Activated B cell treated with CpG ODN at 0.5 μM for 24 hours (primary cell): ENCODE measurements at places on chromosomes 11 and 22.

- no peak for DNase-seq
Observed at GRCh38 chr22:25109878-25110595, 89.6 kb upstream of the CRYBB3 start.

DNA sequence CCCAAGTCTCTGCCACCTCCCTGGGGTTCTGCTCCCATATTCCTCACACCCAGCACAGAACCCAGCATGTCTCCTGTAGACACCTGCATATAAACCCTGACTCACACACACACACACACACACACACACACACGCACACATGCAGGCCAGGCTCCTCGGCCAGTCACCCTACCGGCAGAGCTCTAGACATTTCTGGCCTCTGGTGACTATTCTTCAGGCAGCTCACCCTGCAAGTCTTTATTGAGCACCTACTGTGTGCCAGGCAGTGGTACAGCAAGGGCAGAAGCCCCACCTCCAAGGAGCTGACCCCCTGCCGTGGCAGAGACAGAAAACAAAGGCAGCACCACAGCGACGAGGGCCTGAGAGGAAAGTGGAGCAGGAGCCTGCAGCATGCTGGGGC, 50.3 kb downstream of the CDKN1C start:
- no peak for DNase-seq

GRCh38 chr11:95301474-95301873, 70.5 kb upstream of the SESN3 start:
- DNase-seq: no peak

GRCh38 chr11:6557761-6558674, 45.4 kb downstream of the RRP8 start:
- DNase-seq: no peak

DNA sequence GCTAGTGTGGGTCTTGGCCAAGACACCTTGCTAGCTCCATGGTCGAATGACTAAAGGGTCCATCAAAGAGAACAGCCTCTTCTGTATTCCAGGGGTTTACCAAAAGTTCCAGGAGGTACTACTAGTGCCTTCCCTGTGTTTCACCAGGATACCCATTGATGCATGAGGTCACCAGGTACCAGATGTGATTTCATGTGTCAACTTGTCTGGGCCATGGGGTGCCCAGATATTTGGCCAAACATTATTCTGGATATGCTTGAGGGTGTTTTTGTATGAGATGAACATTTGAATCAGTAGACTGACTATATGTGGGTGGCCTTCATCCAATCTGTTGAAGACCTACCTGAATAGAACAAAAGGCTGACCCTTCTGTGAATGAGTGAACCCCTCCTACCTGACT, 92.8 kb downstream of the GALNT18 start:
- DNase-seq: no peak

GRCh38 chr22:44624689-44625420, 77.1 kb upstream of the PRR5 start:
- no peak for DNase-seq

DNA sequence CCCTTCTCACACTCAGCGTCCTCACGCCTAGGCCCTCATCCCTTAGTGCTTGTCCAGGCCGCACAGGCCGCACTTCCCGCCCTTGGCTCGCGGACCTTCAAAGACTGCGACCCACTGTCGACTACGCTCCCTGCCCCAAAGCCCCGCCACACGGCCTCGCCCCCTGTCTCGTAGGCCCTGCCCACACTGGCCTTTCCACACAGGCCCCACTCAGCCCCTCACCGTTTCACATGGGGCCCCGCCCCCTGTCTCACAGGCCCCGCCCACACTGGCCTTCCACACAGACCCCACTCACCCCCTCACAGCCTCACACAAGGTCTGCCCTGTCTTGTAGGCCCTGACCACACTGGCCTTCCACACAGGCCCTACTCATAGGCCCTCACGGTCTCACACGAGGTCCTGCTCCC, 11.0 kb downstream of the NRXN2 start:
- no peak for DNase-seq
